IPS DF 6.9 (cell line): ENCODE measurements at places on chromosomes 13 and 19.

DNA sequence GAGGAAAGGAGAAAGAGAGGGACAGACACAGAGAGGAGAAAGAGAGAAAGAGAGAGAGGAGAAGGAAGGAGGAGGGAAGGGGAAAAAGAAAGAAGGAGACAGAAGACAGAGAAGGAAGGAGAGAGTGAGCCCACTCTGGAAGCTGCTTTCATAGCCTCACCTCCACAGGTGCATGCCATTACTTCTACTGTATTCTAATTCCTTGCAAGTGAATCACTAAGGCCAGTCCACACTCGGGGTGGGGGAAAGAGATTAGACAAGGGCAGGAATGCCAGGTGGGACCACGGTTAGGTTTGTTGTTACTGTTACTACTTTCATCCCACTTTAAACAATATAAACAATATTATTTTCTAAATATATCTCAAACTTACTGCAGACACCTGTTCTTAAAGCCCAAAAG, 684.5 kb upstream of the ARGLU1 start:
- DNase-seq = no peak

GRCh38 chr19:15259907-15260306, 27.7 kb upstream of the EPHX3 start:
- no peak for DNase-seq

- no peak for DNase-seq
Measured at GRCh38 chr19:1312767-1313694, 27.4 kb downstream of the EFNA2 start.

DNA sequence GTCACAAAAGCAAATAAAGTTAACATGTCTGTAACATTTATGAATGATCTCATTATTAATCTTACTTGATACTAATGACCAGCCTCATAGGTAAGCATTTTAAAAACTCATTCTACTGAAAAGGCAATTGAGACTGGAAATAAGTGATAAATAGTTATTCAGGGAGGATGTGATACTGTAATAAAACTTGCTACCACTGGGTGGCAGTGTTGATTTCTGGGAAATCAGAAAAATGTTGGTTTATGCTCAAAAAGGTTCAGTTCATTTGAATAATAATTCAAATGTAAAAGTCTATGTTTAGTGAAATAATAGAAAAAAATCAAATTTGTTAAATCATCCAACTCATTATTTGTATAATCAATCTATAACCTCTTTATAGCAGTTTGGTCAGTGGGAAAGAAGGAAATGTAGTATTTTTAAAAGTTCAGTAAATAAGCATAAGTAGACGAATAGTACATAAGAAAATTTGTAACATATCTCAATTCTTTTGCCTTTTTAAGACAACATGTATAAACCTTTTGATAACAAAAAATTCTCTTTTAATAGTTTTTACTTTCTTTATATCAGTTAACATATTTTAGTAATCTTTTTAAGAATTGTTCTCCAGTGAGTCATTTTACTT, 9.6 kb downstream of the ABHD13 start:
- no peak for DNase-seq
